Left hindlimb (tissue), 1 donor: ENCODE measurements at places on chromosomes 1 and 21.

DNA sequence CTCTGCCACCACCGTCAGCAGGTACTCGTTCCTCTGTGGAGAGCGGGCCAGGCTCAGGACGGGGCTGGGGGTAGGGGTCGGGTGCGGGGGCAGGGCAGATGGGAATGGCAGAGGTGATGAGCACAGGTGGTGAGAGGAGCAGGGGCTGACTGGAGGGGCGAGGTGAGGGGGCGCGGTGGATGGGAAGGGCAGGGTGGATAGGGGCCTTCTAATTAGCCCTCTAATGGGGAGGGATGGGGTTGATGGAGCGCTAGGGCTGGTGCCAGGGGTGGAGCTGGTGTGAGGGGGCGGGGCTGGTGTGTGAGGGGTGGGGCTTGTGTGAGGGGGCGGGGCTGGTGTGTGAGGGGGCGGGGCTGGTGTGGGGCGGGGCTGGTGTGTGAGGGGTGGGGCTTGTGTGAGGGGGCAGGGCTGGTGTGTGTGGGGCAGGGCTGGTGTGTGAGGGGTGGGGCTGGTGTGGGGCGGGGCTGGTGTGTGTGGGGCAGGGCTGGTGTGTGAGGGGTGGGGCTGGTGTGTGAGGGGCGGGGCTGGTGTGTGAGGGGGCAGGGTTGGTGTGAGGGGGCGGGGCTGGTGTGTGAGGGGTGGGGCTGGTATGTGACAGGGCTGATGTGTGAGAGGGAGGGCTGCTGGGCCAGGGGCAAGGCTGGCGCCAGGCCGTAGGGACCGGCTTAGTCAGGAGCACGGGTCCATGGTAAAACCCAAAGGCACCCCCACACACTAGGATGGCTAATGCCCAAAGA, 5.9 kb downstream of the KRTAP10-1 start:
- no peak for DNase-seq

GRCh38 chr1:913491-914130, 10.1 kb upstream of the SAMD11 start:
- DNase-seq: no peak

- DNase-seq: no peak
Measured at GRCh38 chr1:226979115-226979516, 39.0 kb downstream of the COQ8A start.

- DNase-seq: no peak
Measured at GRCh38 chr1:68233202-68233601, 879 bp upstream of the WLS start.

GRCh38 chr21:33011462-33011861, 14.3 kb upstream of the OLIG2 start:
- DNase-seq: no peak

- no peak for DNase-seq
Measured at GRCh38 chr1:185668013-185668412, 66.2 kb upstream of the HMCN1 start.

DNA sequence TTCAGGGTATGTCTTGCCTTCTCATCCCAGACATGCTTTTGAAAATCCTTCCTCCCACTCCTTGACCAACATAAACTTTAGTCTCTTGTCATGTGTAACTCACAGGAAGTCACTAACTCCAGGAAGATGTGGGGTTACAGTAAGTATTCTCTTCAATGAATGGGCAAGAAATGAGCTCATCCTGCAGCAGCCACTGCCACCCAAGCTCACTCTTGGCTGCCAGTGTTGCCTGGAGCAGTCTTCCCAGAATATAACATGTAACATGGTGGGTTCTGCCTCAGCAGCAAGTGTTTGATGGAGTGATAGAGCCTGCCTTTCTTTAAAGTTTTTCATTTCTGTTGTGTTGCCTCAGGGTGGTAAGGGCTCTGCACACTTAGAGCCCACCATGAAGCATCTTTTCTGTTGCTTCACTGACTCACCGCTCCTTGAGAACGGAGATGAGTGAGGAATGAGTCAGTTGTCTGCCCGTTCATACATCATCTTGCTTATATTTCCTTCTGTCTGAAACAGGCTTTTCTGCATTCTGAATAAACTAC, 187.0 kb downstream of the TPR start:
- no peak for DNase-seq

DNA sequence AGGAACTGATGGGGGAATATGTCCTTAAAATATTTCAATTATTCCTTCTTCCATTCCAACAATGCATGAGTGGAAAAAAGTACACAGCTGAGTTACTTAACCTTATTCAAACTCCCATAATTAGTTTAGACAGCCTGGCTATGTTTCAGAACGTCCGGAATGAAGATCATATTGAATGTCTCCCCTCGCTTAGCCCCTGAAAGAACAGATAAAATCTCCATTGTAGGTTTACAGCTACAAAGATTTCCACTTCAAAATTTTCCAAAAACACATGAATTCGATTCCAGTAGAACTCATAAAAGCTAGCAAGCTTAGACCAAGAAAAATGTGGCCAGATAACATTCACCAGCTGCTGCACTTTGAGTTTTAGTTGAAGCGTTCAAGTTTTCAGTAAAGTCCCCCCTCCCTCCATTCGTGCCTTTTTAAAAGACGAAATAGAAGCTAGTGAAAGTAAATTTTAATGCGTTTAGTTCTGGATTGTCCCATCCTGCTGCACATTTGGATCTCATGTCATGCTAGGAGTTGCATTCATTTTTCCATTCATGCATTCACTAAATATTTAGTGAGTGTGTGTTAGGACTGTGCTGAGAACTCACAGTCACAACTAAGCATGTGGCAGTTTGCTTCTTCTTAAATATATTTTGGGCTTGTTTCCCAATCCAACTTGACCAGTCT, 29.4 kb upstream of the SSX2IP start:
- DNase-seq: no peak

GRCh38 chr1:206479183-206480125, 9.2 kb downstream of the IKBKE start:
- DNase-seq: no peak

GRCh38 chr1:88897070-88897730, 5.8 kb upstream of the GTF2B start:
- no peak for DNase-seq
